Peyer's patch (tissue), 4 donors: ENCODE measurements at places on chromosomes 2 and 18. TPM values are rescaled to one million over a fixed set of nuclear protein-coding genes. Genes with fewer than 3 reads are reported as not detected.

PARD3B gene
- total RNA-seq = 51.2 TPM

TRAPPC8 gene
- 47.3 TPM for total RNA-seq

GRCh38 chr2:127700527-127701192 lies 637 bp upstream of the SFT2D3 start:
- H3K4me1 ChIP-seq = no peaks in the 10 kb centered on the region
- H3K27me3 ChIP-seq = no peaks in the 10 kb centered on the region
- H3K4me3 ChIP-seq = peak overlapping the region; percentile 99
- peak overlapping the region; percentile 96 for H3K27ac ChIP-seq
- peak; percentile 85 for DNase-seq
- no peaks in the 10 kb centered on the region for H3K36me3 ChIP-seq

- H3K27me3 ChIP-seq = no peaks in the 10 kb centered on the region
- H3K4me1 ChIP-seq = no peaks in the 10 kb centered on the region
Measured at GRCh38 chr2:34991508-34992274, 1363.9 kb upstream of the CRIM1 start.

GKN1 gene
- total RNA-seq = not detected

GRCh38 chr2:37232131-37232933 lies 874 bp downstream of the NDUFAF7 start:
- peaks cover 31% of the 10 kb centered on the region for H3K36me3 ChIP-seq
- H3K27ac ChIP-seq = peak overlapping the region; percentile 80
- no peaks in the 10 kb centered on the region for H3K27me3 ChIP-seq
- peak; percentile 52 for DNase-seq

DSG1 gene
- 0.27 TPM for total RNA-seq
